ENCODE measurements at places on chromosomes 1 and 21. TPM values are rescaled to one million over a fixed set of nuclear protein-coding genes. Genes with fewer than 3 reads are reported as not detected.

- no peak overlapping the region for H3K4me3 ChIP-seq
- no peak for DNase-seq
- H3K27me3 ChIP-seq, result no peaks in the 10 kb centered on the region
- H3K4me1 ChIP-seq, result no peaks in the 10 kb centered on the region
- H3K27ac ChIP-seq, result no peak overlapping the region
Observed at GRCh38 chr1:168291222-168291837, 10.7 kb downstream of the TBX19 start.

DNA sequence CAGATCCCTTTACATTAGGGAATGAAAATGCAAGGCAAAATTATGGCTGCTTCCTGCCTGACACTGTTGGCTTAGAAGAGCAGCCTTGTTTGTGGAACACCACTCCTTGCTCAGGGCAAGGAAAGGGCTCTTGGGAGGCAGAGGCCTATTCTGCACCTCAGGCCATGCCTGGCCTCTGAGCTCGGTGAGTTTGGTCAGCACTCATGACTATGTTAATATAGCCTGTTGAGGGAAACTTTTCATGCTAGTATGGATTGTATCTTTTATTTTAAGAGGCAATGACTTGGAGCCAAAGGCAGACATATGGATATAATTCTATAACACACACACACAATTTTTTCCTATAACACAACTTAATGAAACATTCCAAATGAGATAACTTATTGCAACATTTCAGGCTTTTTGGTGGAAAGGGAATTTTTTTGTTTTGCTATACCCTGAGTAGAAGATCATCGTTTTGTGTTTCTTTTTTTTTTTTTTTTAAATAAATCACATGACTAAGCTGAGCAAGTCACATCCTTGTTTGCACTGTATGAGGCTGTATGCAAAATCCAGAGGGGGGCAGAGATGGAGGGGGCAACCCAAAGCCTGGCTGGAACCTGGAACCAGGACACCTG, 5.6 kb upstream of the YRDC start:
- no peak overlapping the region for H3K27ac ChIP-seq
- H3K36me3 ChIP-seq, result peaks cover 40% of the 10 kb centered on the region
- DNase-seq, result no peak

DNA sequence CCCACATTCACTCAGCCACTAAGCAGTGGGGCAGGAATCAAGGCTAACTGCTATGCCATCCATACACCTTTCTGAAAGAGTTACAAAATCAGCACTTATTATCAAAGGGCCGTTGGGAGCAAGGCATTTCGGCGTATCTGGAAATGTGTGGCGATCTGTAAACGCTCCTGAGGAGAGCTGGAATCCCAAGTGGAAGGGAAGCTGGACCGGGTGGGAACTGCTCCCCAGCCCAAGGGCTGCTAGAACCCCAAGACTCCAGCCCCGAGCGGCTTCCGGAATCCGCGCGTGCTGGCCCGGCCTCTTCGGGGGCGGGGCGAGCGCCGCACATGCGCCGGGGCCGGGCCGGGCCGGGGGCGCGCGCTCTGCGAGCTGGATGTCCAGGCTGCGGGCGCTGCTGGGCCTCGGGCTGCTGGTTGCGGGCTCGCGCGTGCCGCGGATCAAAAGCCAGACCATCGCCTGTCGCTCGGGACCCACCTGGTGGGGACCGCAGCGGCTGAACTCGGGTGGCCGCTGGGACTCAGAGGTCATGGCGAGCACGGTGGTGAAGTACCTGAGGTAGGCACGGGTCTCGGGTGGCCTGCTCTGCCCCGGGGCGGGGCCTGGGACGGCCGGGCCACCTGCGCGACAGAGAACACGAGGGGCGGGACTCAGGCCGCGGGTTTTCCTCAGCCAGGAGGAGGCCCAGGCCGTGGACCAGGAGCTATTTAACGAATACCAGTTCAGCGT, at the start of gene NAXE:
NAXE (plus strand) TSS at position 345 of the 726 bp plus-strand sequence; CDS start at position 374, 29 bp downstream.
- H3K27ac ChIP-seq, result no peak within 1 kb of the TSS
- H3K27me3 ChIP-seq, result no peaks in the 10 kb centered on the region
- H3K4me1 ChIP-seq, result no peaks in the 10 kb centered on the region
- DNase-seq, result peak; percentile 92
- peak within 1 kb of the TSS; percentile 86 for H3K4me3 ChIP-seq

DNA sequence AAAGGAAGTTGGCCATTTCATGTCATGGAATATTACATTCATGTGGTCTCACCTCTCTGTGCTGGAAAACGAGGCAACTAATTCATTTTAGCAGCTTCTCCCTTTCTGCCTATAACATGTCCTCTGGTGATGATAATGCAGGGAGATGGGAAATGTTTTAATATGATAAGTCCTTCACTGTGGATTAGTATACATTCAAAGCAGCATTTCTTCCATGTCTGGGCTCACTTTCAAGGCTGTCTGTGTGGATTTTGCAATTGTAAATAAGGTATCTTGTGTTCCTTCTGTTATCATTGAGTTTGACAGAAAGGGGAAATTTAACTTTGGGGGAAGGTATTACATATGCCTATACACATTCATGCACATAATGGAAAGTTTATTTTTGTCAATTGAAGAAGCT, 374.7 kb upstream of the DAB1 start:
- no peak overlapping the region for H3K27ac ChIP-seq
- no peaks in the 10 kb centered on the region for H3K36me3 ChIP-seq
- H3K4me3 ChIP-seq, result no peak overlapping the region
- peaks cover 11% of the 10 kb centered on the region for H3K4me1 ChIP-seq
- DNase-seq, result no peak
- H3K27me3 ChIP-seq, result peaks cover 5% of the 10 kb centered on the region

- H3K4me1 ChIP-seq, result peaks cover under 1% of the 10 kb centered on the region
- no peak overlapping the region for H3K4me3 ChIP-seq
- H3K27ac ChIP-seq, result no peak overlapping the region
- DNase-seq, result no peak
- H3K36me3 ChIP-seq, result peaks cover 57% of the 10 kb centered on the region
Observed at GRCh38 chr1:248817065-248817464, 8.7 kb downstream of the SH3BP5L start.

- H3K4me3 ChIP-seq, result no peak overlapping the region
- H3K27me3 ChIP-seq, result peaks cover 14% of the 10 kb centered on the region
- H3K36me3 ChIP-seq, result no peaks in the 10 kb centered on the region
- peaks cover 16% of the 10 kb centered on the region for H3K4me1 ChIP-seq
- H3K27ac ChIP-seq, result no peak overlapping the region
Observed at GRCh38 chr1:89941110-89941766, 53.7 kb upstream of the ZNF326 start.

Gene OXCT2
- 1.8 TPM for total RNA-seq

DNA sequence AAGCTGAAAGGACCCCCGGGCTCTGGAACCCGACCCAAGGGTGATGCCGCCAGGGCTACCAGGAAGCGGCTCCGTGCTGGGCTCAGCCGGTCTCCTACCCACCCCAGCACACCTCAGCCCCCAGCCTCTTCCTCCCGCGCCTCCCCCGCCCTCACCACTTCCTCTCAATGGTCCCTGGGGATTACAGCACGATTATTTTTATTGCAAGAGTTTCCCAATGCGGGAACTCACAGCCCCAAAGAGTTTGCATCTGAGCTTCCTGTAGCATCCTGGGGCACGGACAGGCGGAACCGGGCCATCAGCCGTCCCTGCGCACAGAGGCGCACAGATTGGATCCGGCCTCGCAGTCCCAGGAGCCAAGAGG, 8.7 kb upstream of the SLX9 start:
- peaks cover 63% of the 10 kb centered on the region for H3K27me3 ChIP-seq
- H3K36me3 ChIP-seq, result no peaks in the 10 kb centered on the region
- DNase-seq, result no peak
- no peak overlapping the region for H3K4me3 ChIP-seq
- no peak overlapping the region for H3K27ac ChIP-seq

Gene DNAJC28
- total RNA-seq, result 1.8 TPM

DNA sequence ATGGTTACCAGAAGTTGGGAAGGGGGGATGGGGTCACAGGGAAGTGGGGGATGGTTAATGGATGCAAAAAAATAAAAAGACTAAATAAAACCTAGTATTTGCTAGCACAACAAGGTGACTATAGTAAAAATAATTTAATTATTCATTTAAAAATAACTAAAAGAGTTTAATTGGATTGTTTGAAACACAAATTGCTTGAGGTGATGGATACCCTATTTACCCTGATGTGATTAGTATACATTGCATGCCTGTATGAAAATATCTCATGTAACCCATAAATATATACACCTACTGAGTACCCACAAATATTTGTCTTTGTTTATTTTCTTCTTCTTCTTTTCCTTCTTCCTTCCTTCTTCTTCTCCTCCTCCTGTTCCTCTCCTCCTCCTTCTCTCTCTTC, 57.8 kb upstream of the MACF1 start:
- peaks cover 16% of the 10 kb centered on the region for H3K4me1 ChIP-seq
- no peak for DNase-seq
- H3K36me3 ChIP-seq, result no peaks in the 10 kb centered on the region
- H3K27me3 ChIP-seq, result no peaks in the 10 kb centered on the region

- H3K27ac ChIP-seq, result no peak overlapping the region
- no peak for DNase-seq
- no peak overlapping the region for H3K4me3 ChIP-seq
- no peaks in the 10 kb centered on the region for H3K27me3 ChIP-seq
- no peaks in the 10 kb centered on the region for H3K4me1 ChIP-seq
Observed at GRCh38 chr21:38250991-38251418, 5.8 kb upstream of the KCNJ15 start.

GRCh38 chr1:24080131-24080530, 31.8 kb downstream of the MYOM3 start:
- H3K27ac ChIP-seq, result no peak overlapping the region
- H3K27me3 ChIP-seq, result no peaks in the 10 kb centered on the region
- no peaks in the 10 kb centered on the region for H3K4me1 ChIP-seq
- no peak overlapping the region for H3K4me3 ChIP-seq

GRCh38 chr1:67957066-67957465, 93.4 kb downstream of the DIRAS3 start:
- H3K4me3 ChIP-seq, result no peak overlapping the region
- H3K36me3 ChIP-seq, result no peaks in the 10 kb centered on the region
- no peak overlapping the region for H3K27ac ChIP-seq

DNA sequence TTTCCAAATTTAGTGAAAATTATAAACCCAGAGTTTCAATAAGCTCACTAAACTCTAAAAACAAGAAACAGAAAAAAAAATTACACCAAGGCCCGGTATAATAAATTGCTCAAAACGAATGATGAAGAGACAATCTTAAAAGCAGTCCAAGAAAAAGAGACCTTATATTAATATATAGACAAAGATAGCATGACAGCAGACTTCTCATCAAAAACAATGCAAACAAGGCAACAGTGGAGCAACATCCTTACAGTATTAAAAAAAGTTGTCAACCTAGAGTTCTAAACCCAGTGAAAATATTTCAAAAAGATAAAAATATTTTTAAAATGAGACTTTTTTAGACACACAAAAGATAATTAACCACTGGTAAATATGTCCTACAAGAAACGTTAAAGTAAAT, 46.7 kb downstream of the KIFAP3 start:
- no peak for DNase-seq
- no peak overlapping the region for H3K4me3 ChIP-seq
- no peaks in the 10 kb centered on the region for H3K4me1 ChIP-seq
- H3K27me3 ChIP-seq, result no peaks in the 10 kb centered on the region
